ENCODE measurements at places on chromosomes 13 and 19.

- no peak for DNase-seq
These were observed 32.7 kb upstream of the POMP start for GRCh38 chr13:28626266-28626665.

GRCh38 chr13:51222686-51223559 lies 725 bp downstream of the FAM124A start:
- DNase-seq: no peak

- DNase-seq: no peak
These were observed 1893.0 kb upstream of the PCDH20 start for GRCh38 chr13:63308549-63309165.

DNA sequence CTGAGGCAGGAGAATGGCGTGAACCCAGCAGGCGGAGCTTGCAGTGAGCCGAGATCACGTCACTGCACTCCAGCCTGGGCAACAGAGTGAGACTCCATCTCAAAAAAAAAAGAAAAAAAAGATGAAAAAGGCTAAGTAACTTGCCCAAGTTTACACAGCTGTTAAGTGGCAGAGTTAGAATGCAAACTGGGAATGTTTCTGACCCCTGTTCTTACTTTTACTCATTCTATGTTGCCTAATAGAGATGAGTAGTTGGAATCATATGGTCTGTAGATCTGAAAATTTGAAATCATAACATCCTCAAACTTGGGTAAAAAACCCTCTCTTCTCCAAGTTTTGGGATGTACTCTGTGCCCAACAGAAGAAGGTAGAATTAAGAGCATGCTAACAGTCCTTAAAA lies 235.8 kb upstream of the RFC3 start:
- no peak for DNase-seq

GRCh38 chr13:79481685-79482052 lies 714 bp downstream of the NDFIP2 start:
- DNase-seq: peak; percentile 16

DNA sequence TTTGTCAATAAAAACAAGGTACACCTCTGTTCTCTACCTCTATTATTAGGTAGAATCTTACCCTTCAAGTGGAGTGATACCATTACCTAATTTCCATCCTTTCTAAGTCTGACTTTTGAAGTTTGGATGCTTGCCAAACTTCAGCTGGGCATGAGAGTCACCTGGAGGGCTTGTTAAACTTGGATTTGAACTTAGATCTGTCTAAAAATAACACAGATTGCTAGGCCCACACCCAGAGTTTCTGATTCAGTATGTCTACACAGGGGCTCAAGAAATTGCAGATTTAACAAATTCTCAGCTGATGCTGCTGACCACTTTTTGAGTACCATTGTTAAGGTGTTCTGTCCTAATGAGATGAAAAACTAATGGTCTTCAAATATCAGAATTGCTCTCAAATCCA lies 512.2 kb downstream of the LMO7 start:
- DNase-seq: no peak

DNA sequence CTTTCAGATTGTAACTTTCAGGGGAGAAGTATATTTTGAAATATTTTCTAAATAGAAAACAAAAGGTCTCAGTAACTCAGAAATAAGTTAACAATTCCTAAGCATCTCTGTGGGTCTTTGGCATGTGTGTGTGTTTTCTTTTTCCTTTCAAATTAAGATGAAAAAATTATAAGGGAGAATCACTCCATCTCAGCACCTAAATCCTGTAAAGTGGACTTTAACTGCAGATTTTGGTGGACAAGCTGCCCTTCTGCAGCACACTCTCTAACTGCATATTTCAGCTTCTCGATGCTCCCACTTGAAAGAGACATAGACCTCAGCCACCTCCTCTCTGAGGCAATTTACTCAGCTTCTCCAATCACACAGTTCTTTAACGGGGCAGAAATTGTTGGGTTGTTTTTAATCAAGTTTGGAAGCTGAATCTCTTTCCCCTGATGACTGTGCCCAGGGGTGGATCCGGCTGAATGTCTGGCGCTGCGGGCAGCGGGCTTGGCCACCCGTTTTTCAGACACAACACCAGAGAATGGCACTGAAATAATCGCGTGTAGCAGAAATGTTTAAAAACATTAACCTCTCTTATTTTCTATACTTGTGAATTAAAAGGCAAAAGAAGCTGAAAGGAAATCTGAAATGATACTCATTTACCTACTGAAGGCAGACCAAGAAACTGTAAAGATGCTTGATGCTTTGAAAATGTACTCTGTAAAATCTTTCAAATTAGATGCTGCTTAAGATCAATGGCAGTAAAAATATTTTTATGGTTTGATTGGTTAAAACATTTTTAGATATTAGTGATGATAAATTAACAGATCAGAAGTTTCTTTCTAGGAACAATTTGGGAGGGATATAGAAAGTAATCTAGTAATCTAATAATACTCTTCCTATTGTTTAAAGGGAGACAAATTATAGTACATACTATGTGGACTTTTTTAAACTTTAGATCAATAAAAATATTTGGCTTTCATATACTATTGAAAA lies 12.4 kb downstream of the ZIC2 start:
- no peak for DNase-seq

DNA sequence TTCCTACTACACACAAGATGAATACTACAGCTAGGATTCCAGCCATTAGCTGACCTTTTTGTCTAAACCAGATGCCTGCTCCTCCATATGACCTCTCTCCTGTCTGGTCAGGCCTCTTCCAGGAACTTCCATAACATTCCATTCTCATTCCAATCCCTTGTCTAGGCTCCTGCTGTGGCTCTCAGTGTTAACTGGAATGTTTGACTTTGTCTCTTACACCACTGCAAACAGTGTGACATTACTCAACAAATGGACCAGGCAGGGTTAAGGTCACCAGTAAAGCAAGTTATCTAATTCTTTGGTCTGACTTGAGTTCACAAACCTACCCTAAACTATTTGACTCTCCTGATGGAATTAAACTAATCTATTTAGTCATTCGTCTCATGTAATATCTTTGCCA lies 2.1 kb upstream of the GPC6 start:
- no peak for DNase-seq

GRCh38 chr13:21022056-21022979 lies 39.1 kb downstream of the LATS2 start:
- no peak for DNase-seq
